ENCODE measurements at places on chromosomes 13 and 19.

DNA sequence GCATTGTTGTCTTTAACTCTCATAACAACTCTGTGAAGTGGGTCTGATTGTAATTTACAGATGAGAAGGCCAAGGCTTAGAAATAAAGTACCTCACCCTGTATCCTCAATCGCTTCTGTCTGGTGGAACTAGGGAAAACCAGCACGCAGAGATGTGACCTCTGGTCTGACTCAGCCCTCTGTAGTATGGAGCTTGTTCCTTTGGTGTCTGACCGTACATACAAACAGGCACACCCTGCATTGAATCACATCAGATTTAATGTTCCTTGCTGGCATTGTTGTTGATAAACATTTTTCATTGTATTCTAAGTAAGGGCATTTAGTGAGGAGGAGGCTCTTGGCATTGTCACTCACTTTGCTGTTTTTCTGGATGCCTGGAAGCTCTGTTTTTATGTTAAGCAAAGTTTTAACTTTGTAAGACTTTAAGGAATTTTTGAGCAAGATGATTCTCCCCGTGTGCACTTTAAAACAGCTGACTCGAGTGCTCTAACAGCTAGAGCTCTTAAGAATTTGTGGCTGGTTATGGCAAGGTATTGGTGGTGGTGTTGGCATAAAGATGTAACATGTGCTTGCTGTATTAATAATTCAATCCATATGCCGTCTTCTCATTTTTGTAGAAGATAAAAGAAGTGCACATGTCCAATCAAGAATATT, 89.0 kb upstream of the SPATA13 start:
- DNase-seq, result no peak

GRCh38 chr19:16023146-16023915, 53.0 kb upstream of the TPM4 start:
- no peak for DNase-seq

DNA sequence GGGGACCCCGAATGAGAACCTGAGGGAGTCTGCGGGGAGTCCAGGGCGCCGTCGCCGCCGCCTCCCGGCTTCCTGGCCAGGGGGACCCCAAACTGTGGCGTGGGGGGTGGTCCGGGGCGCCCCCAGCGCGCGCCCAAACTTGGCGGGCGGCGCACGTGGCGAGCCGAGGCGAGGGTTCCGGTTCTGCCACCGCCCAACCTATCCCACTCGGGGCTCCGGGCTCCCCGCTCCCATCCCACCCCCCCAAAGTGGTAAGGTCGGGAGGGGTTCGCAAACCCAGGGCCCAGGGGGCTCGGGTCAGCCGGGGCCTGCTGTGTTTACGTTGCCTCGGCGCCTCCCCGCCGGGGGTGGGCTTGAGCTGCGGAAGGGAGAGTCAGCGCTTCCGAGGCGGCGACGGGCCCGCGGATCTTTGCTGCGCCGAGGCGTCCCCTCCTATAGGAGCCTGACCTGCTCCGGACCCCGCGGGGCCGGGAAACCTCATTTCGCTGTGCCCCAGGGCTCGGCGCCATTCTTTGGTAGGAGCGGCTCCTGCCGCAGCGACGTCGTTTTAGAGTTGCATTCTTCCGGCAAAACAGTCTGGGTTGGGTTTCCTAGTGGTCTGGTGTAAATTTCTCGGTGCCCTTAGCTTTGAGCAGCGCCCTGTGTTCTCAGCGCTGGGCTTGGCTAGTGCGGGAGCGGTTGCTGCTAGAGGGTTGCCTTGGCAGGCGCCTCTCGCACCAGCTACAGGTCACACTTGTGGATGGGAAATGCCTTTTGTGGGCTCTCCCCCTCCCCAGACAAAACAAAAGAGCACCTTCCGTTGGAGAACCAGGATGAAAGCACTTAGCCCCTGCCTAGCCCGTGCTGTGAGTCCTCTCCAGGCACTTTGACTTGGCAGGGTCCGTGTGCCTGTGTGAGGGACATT, 1.2 kb downstream of the DAZAP1 start:
- DNase-seq, result peak; percentile 71

DNA sequence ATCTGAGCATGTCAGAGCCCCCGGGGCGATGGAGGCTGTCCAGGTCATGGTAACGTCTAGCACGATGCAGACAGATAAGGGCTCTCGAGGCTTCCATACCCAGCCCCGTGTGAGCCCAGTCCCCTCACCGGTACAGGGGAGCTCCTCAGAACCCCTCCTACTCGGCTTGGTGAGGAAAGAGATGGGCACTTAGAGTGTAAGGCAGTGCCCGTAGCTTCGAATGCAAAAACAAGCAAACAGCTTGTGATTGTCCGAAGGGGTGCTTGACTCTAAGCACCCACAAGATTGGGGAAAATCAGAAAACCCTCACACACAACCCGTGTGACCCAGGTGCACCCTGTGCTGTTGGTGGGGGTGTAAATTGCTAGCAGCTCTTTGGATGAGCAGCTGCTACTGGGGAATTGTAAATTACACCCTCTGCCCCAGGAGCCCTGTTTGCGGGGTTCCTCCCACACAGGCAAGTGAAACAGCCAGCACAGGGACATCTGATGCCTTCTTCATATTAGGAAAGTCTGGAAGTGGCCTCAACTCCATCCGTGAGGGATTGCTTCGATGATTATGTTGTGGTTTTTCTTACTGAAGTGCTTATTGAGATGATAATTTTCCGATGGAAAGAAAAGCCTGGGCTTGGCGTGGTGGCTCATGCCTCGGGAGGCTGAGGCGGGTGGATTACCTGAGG, 918 bp upstream of the PSPN start:
- no peak for DNase-seq

DNA sequence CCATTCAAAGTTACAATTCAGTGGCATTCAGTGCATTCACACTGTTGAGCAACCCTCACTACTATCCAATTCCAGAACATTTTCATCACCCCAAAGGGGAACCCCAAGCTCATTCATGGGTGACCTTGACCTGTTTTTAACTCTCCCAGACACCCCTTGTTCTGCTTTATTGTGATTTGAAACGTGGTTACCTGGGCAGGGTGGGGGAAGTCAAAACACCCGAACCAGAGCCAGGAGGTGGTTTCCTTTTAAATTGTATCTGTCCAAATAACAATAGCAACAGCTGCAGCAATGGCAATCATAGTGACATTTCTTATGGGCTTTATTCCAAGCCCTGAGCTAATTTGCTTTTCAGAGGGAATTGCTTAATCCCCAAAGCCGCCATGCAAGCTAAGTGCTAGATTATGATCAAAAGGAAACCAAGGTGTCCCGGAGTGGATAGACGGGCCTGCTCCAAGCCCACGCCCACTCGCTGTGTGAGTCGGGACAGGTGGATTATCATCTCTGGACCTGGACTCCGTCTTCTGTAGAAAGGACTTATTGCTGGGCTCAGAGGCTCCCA, 6.1 kb downstream of the PTGIR start:
- peak; percentile 70 for DNase-seq

- no peak for DNase-seq
Measured at GRCh38 chr19:31699421-31699820, 350.2 kb upstream of the TSHZ3 start.

GRCh38 chr13:46953331-46953730, 56.5 kb upstream of the HTR2A start:
- no peak for DNase-seq

- no peak for DNase-seq
Measured at GRCh38 chr19:16876904-16877361, 11.9 kb upstream of the F2RL3 start.

- no peak for DNase-seq
Measured at GRCh38 chr13:27383104-27383921, 41.1 kb upstream of the GTF3A start.

GRCh38 chr13:30181888-30182651, 125.3 kb downstream of the KATNAL1 start:
- no peak for DNase-seq

- no peak for DNase-seq
Measured at GRCh38 chr13:48808683-48809082, 155.0 kb downstream of the CYSLTR2 start.

DNA sequence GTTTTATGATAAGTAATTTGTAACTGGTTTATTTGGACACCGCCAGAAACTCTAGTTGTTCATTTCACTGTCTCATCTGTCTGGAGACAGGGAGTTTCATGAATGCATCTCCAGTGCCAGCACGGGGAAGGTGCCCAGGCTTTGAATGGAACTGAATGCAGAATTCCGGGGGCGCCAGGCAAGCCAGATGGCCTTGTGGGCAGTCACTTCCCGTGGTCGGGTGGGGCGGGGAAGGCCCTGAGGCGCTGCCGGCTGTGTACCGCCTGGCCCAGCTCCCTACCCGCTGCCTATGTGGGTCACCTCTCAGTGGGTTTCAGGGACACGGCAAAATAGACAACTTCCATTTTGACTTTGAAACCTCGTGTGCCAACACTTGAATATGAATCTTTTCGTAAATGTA, 28.8 kb upstream of the MCF2L start:
- DNase-seq, result no peak

DNA sequence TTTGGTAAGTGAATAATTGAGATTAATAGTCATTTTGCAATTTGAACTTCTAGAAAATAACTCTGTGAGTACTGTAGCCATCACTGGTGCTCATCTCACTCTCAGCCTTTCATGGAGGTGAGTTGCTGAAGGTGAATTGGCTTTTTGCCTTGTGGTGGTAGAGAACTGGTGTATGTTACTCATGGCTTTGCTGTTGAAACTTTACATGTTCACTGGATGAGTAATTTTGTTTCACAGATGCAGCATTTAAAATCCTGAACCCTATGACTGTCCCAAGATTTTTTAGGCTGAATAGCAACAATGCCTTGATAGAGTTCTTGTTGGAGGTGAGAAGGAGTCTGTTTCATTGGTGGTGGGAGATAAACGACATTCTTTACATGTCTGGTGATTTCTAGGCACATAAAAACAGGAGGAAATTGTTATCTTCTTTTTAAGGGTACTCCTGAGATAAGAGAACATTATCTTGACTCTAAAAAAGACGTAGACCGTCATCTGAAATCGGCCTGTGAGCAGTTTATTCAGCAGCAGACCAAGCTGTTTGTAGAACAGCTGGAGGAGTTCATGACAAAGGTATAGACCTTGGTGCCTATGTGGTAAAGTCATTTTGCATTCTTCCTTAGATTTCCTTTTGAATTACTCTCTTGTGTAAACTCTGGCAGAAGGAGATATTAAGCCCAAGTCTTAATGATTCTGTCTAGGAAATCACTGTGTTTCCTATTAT, 53.9 kb downstream of the COG3 start:
- no peak for DNase-seq

DNA sequence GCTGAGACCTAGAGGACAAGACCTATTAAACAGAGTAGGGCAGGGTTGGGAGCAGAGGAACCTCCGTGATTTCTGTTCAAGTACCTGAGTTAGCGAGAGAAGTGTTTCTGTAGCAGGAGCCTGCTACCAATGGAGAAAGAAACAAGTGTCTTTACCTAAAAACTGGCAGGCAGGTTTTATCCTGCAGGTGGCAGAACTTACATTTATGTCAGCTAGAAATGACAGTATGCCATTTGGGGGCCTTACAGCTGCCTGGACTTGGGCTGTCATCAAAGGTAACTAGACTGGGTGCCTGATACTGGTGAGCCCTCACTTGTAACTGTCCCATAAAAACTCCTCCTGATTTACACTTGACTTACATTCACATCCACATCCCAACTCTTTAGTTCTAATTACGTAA, 185.3 kb upstream of the MIR17HG start:
- DNase-seq, result no peak

DNA sequence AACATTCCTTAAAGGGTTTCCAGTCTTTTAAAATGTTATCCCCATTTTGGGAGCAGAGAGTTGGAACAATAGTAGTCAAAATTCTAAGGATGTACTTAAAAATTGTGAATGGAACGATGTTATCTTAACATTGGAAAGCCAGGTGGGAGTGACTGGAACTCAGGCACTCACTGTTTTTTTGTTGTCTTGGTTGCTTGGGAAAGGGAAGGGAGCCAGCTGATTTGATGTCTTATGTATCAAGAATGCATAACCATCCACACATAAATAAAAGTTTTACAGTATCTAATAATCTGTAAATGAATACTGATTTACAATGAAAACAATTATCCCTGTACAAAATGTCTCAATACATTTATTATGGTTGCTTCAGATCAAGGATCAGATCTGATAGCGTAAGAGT, 88.7 kb downstream of the SLC10A2 start:
- no peak for DNase-seq

DNA sequence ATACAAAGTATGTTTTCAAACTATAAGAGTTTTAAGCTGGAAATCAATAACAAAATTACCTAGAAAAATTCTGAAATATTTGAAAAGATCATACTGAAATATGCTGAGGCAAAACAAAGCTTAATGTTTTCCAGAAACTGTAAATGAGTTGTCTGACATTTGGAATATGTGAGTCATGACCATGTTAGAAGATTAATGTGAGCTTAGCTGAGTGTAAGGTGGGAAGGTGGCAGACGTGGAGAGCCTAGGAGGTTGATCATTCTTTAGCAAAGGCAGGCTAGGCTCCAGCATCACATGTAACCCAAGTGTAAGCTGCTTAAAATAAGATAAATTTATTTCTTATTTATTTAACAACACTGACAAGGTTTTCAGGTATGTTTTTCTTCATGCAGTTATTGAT, 2086.1 kb upstream of the PCDH20 start:
- no peak for DNase-seq

- no peak for DNase-seq
Measured at GRCh38 chr19:6414793-6415590, 9.6 kb downstream of the KHSRP start.

- DNase-seq, result no peak
Measured at GRCh38 chr13:107827840-107828549, 387.3 kb downstream of the LIG4 start.

DNA sequence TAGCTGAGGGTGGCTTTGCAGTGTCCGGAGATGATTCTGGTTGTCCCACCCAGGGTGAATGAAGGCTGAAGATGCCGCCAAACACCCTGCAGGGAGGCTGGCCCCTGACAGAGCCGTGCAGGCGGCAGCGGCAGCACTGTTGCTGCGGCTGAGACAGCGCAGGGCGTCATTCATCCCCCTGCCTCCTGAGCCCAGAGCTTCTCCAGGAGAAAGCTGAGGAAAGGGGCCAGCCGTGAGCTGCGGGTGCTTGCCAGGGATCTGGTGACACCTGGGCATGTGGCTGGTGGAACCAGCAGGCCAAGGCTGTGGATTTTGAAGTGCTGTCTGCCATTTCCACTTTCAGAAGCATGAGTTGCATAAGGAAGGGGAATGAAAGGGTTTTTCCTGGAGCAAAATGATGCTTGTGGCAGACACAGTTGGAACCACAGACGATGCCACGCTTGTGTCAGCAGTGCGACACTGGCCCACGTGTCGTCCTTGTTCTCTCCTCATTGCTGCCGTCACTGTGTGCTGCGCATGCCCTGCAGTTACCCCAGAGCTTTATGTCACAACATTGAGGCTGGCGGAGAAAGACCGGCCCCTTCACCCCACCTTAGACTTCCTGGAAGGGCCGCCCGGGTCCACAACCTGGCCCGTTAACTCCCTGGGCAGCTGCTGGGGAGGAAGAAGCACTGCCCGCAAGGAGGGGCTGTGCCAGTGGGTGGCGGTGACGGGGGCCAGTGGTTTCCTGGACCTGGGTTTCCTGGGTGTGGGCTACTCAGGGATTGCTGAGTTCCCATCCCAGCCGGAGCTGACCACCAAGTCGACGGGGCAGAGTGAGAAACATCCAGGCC, 22.7 kb downstream of the TFDP1 start:
- no peak for DNase-seq

- DNase-seq, result no peak
Measured at GRCh38 chr13:44032802-44033201, 153.1 kb downstream of the LACC1 start.

Data from CD4-positive, alpha-beta memory T cell (primary cell).